Left renal cortex interstitium (tissue), 4 donors: ENCODE measurements at places on chromosomes 12 and 14.

DNA sequence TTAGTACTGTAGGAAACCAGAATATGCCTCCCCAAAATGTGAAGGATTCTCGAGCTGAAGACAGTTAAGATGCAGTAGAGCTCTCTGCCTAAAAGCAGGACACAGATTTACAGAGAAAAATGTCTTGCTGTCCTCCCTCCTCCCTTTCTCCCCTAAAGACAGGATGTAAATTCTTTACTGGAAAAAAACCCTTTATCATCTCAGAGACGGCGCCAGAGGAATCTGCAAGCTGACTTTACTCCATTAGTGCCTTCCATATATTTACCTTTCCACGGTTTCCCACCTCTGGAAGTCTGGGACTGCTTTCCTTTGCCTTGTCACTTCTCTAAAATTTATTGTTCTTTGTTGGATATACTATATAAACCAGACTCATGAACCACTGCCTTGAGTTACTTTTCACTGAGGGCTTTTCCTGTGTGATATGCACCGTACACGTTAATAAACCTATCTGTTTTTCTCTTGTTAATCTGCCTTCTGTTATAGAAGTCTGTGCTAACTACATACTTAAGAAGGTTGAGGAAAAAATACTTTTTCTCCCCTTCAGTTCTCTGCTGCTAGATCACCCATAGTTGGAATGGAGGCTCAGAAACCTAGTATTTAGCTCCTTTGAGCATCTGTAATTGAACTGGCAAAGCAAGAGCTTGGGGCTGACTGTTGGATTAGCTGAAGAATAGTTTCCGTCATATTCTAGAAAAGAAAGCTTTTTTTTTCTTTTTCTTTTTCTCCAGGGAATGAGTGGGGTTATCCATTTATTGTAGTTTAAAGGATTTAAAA, 99.9 kb downstream of the RAD51B start:
- DNase-seq = peak; percentile 36

DNA sequence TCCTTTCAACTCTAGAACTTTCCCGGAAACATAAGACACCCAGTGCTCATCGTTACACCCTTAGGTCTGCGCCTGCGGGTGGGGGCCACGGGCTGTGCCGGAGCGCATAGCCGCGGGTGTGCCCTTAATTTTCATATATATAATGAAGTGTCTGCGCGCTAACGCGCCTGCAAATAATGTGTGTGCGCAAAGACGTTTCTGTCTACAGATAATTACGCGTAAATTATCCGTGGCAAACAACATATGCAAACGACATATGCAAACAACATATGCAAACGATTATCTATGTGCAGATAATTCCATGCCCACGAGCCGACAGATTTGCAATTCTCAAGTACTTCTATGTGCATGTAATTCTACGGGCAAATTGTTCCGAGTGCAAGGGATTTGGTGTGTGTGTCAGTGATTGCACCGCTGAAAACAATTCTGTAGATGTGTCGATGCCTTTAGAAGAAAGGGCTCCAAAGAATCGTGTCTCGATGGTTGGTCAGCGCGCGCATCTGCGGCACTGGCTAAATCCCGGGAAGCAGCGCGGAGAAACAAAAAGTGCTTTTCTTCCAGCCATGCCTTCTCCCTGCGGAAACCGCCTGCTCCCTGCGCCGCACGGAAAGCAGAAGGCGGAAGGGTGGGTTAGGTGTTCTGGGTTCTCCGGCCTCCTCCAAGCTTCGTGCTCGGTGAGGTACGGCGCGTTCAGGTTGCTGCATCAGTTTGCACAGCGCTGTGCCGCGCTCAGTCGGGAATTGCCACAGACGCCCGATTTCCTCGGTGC, 34.5 kb upstream of the TBX5 start:
- DNase-seq = no peak

DNA sequence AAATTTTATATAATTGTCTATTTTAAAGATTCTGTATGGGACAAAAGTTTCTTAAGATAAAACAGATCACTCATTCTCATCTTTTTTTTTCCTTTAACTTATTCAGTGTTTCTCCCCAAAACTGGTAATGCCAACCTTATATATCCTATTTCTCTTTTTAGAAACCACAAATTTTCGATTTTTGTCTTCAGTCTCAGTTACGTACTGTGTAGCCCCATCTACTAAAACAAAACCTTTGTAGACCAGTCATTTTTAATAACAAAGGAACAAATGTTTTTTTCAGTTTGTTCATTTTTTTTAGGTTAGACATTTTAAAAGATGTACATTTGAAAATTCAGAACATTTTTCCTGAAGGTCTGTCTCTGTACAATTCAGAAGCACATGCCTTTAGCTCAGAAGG, 18.2 kb downstream of the PNMA1 start:
- no peak for DNase-seq

DNA sequence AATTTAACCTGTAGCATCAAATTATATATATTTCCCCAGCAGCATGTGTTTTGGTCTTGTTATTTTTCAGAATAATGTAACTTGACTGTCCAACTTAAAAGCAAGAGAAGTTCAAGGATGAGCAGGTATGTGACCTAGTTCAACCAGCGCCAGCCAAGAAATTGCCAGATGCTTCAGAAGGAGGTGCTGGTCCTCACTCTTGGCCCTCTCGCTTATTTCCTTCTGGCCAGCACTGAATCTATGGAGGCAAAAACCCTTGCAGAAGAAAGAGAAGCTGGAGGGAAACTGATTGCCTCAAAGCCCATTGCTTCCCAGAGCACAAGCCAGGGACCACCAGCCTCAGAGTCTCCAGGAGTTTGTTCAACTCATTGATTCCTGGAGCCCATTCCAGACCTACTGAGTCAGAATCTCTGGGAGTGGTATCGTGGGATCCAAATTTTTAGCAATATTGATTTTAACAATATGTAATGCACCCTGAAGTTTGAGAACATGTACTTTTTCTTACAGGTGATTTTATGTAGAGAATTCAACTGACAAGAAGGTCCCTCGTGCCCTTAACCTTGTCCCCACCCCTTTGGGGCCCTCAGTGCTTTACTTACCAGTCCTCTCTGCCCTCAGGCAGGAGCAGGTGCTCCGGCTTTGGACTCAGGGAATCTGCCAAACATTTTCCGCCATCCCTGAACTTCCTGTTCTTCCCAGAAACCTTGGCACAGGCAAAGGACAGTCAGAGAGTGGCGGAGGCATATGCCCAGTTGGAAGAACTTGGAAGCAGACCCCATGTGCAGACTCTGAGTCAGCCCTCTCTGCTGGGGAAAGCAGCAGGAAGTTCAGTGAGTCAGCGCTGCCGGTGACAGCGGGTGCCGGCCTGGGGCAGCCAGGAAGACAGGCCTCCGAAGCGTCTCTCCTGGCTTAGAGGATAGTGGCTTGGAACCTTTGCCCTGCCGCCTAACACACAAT, 10.4 kb downstream of the BEST3 start:
- no peak for DNase-seq

DNA sequence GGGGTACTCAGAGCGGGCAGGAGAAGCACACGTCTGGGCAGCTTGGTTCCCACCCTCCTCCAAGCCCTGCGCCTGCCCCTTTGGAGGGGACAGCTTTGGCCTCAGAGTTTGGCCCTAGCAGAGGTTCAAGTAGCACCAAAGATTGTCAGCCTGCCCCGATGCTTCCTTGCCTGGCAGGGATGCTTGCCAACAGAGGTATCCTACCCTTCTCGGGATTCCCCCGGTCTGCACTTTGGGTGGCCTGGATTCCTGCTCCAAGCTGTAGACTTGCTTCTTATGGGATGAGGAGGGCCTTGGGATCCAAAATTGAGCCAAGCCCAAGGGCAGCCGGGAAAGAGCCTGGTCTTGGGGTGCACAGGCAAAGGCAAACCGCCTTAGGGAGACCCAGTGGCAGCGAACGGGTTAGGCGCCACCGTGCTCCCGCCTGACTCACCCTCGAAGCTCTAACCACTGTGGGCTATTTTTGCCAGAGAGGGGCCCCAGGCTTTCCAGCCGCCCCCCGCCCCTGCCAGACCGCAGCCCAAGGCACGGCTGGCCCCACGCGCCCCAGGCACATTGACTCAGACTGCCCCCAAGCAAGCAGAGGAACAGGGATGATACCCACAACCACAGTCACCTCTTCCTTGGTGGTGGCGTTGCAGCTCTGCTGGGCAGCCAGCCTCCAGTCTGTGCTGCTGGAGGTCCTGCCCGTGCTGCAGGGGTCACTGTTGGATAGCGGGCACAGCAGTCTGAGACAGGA, 847 bp upstream of the WNT10B start:
- DNase-seq = no peak

GRCh38 chr14:37901978-37902377, 305.7 kb upstream of the SSTR1 start:
- no peak for DNase-seq

- DNase-seq = no peak
Observed at GRCh38 chr14:86652526-86652925, 1122.6 kb downstream of the FLRT2 start.

DNA sequence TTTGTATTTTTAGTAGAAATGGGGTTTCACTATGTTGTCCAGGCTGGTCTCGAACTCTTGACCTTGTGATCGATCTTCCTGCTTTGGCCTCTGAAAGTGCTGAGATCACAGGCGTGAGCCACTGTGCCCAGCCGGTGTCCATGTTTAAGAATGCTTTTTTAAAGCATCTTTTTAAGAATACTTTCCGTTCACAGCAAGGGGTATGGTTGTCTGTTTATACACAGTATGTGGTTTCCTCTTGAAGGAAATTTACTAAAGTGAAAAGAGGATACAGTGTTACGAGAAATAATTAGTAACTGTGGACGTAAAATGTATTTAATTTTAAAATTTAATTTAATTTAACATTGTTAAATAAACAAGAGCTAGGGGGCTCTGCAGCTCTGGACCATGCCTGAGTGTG, 73.4 kb downstream of the GSC start:
- DNase-seq = no peak

DNA sequence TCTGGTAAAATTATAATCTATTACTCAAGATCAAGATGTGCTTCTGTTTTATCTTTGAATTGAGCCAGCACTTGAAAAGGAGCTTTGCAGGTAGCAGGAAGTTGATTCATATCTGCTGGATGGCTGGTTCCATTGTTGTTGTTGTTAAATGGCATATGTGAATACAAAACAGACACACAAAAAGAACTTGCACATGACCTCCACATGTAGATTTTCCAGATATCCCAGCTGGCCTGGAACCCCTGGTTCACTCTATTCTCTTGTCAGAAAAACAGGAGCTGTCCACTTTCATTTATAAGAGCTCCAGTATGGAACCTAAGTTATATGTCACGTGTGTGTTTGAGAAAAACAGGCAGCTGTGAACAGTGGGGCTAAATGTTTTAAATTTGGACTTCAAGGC, 273.9 kb downstream of the TMEM132D start:
- no peak for DNase-seq

DNA sequence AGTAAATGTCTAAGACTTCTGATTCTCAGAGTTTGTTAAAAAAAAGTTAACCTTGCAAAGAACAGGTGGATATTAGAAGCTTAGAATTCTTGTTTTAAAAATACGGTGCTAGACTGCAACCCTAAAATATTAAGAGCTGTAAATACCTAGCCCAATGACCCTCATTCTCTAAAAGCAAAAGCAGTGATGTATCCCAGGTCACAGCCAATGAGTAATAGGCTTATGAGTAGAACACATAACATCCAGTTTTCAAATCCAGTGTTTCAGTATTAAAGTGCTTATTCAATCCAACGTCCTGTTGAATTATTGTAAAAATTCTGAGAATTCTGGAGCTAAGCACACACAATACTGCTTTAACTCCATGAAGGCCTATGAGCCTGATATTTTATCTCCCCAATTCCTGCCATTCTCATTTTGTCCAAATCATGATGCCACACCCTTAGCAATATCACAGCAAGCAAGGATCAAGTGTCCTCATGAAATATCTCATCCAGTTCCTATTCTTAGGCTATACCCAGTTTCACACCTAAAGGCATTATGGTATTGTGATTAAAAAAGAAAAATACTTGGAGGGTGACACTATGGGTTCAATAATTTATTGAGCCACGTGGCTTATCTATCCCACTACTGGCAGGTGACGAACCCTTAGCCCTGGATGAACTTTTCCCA, 15.3 kb upstream of the ARID4A start:
- DNase-seq = no peak

- peak; percentile 86 for DNase-seq
Observed at GRCh38 chr12:64826234-64826633, 1.8 kb downstream of the TBC1D30 start.

DNA sequence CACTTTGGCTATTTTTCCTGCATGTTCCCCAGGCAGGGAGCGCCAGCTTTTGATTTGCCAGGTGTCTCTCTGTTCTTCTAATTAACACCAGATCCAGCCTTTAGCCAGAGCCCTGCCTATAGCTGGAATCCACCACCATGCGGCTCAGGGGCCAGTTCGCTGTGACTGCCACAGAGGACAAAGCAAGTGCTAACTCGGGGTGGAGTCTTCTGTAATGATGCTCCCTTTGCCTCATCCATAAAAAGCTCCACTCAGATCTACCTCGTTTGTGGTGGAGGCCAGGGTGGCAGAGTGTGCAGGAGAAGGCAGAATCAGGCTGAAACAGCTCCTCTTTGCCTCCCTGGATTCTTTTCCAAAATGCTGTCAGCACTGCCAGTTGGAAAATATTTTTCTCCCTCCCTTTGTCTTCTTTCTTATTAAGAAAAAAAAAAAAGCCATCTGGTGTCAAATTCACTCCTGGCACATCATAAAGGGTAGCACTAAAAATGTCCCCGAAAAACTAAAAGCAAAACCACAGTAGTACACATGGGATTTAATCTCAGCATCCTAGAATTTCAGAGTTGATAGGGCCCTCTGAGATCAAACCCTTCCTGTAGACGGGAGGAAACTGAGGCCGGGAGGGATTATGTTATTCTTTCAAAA, 18.0 kb upstream of the CTDSP2 start:
- no peak for DNase-seq

DNA sequence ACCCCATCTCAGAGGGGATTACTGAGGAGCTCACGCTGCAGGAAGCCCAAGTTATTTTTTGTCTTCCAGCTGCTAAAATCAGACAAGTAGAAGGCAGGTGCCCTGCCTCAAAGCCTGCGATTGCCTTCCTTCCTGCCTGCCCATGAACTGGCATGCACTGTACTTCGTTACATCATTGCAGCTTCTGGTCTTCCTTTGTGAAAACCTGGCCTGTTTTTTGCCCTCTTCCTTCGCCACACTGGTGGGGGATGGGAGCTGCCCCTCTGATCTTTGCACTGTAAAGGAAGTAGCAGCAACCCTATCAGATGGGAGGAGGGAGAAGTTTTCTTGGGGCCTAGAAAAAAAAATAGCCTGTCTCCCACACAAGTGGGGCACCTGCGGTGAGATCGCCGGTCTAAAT, 1098.7 kb downstream of the BCL11B start:
- DNase-seq = no peak

DNA sequence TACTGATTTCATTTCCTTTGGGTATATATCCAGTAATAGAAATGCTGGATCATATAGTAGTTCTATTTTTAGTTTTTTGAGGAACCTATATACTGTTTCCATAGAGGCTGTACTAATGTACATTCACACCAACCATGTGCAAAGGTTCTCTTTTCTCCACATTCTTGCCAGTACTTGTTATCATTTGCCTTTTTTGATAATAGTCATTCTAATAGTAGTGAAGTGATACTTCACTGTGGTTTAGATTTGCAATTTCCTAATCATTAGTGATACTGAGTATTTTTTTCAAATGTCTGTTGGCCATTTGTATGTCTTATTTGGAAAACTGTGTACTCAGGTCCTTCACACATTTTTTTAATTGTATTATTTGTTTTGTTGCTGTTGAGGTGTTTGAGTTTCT, 148.2 kb upstream of the NAV3 start:
- no peak for DNase-seq

GRCh38 chr12:32477714-32478113, 78.4 kb downstream of the FGD4 start:
- no peak for DNase-seq
